Naive thymus-derived CD8-positive, alpha-beta T cell (primary cell): ENCODE measurements at places on chromosomes 7 and 10.

DNA sequence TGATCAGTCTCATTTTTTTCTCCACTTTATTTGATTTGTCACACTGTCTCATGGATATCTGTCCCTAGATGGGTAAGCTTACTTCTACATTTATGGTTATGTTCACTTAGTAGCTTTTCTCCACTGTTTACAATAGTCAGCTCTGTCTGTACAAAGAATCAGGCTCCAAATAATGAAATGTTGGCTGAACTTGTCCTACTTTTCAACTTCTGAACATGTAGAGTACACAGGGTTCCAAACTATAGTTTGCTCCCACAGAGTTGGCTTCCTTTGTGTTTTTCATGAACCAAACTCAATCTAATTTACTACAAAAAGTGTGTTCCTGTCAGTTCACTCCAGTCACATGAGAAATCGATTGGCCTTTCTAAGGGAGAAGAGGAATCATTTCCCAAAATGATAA, 175.0 kb downstream of the CCDC71L start:
- DNase-seq, result no peak

DNA sequence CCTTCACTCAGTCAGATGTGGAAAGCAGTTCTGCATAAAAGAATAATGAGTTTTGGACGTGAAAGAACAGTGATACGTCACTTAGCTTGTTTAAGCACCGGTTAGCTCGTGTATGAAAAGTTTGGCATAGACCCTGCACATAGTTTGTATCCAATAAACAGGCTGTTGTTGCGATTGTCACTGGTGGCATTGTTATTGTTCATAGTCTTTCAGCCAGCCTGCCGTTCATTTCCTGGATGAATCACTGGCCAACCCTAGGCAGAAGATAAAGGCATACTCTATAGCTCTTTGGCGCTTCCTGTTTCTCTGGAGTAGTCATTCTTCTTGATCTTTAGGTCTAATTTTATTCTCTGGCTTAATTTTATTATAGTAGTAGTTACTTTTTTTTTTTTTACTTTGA, 57.8 kb upstream of the ANKRD30A start:
- DNase-seq, result no peak

- DNase-seq, result no peak
Observed at GRCh38 chr7:39410582-39410981, 155.6 kb upstream of the YAE1 start.

DNA sequence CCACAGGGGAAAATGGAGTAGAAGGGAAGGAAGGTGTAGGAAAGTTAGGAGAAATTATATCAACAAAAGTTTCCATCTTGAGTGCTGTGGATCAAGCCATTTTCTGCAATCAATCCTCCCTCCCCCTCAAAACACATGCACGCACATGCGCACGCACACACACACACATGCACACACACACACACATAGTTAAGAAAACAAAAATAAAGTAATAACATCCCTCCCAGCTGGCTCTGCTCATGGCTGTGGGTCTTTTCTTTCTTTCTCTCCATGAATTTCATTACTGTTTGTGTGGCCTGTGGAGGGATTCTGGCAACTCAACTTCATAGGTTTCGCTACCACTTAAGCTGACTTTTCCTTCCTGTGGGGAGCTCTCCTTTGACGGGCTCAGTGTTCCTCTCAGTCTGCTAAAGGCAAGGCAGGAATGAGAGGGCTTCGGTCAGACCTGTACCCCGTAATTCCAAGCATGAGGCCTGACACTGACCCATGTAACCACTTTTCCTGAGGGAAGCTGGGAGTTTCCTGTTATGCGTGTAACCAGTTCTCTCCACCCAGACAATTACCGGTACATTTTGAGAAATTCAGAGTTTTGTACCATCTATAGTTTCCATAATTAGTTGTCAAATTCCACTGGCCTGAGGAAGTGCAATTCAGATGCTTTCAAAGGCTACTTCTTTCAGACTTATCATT, 79.8 kb downstream of the ZNF92 start:
- DNase-seq, result no peak

DNA sequence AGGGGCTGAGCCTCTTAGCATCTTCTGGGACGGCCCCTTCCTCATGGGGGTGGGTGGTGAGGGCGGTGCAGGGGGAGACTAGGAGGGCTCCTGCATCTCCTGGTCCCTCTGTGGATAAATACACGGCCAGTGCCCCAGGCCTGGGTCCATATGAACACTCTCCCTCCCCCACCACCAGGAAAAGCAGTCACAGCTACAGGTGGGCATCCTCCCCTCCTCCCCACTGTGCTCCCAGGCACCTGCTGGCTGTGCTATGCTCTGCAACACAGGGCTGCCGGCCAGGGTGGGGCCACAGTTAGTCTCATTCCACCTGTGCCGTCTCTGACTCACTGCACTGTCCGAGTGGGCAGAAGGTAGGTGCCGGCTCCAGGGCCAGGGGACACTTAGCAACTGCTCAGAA, 87.3 kb upstream of the INSIG1 start:
- no peak for DNase-seq

GRCh38 chr7:101200862-101201599, at the start of gene MOGAT3:
MOGAT3 (minus strand) TSS chr7:101201036; CDS start chr7:101200854, 182 bp downstream.
- DNase-seq, result no peak

- no peak for DNase-seq
Observed at GRCh38 chr10:14742815-14743214, 31.9 kb downstream of the FAM107B start.

DNA sequence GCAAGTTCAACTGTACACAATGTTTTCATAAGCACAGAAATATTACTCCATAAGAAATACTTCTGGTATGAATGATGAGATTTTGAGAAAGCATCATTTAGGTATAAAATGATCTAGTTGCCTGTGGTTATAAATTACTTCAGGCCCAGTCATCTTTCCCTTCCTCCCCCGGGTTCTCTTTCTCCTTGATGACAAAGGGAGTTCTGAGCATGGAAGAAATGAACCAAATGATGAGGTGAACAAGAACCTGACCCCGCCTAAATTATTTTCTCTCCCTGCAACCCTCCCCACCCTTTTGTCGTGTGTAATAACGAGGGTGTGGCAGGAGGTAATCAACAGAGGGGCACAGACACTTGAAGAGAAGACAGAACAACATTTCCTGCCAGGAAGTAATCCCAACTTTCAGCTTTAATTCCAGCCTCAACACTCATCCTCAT, 319.6 kb upstream of the SP8 start:
- DNase-seq, result no peak

- DNase-seq, result no peak
Observed at GRCh38 chr7:133458688-133459087, 205.8 kb downstream of the EXOC4 start.

GRCh38 chr7:29957521-29958310, 31.9 kb downstream of the SCRN1 start:
- no peak for DNase-seq

GRCh38 chr7:44762726-44763522, 14.3 kb downstream of the ZMIZ2 start:
- no peak for DNase-seq

- no peak for DNase-seq
Observed at GRCh38 chr10:113576852-113577251, 24.0 kb downstream of the HABP2 start.

DNA sequence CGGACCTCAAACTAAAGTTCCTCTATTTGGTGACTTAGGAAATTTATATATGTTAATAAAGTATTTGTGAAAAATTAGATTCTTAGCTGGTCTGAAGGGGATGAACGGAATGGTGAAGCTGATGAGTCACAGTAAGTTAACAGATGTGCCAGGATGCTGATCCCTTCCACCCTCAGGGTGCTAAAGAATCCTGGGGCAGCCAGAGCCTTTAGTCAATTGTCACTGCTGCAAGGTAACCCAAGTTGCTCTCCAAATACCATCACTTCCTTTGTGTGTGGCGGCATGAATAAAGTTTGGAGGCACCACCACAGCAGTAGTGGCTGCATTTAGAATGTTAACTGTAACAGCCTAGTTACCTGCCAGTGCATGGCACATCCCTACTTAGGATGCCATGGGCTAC, 222.6 kb upstream of the PPP1R3A start:
- DNase-seq, result no peak

DNA sequence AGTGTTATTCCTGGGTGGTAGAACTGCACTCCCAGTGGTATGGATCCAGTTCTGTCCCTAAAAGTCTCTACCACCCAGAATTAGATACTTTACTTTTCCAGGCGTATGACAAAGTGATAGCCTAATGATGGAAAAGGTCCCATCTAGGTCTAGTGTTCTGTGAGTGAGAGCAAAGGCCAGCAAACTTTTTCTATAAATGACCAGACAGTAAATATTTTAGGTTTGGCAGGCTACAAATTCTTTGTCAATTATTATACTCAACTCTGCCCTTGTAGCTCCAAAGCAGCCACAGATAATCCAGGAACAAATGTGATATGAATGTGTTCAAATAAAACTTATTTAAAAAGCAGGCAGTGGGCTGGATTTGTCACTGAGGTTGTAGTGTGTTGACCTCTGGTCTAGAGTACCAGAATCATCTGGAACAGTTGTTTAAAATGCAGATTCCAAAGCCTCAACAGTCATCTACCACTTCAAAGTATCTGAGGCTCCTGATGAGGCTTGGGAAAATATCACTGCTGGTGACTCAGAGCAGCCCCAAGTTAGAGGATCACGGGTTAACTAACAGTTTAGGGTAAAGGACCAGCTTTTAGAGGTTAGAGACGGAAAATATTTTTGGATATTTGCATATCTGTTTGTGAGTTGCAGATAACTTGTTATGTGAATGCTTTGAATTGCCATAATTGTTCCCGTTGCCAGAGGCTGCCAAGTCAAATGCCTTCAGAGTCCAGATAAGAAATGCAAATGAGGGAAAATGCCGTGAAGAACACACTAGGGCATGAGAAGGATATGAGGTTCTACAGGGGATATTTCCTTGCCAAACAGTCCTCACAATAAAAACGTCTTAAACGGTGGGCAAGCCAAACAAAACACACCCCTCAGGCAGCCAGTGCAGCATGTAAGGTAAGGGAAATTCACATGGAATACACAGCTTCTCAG, 19.4 kb downstream of the NRAP start:
- DNase-seq, result no peak

DNA sequence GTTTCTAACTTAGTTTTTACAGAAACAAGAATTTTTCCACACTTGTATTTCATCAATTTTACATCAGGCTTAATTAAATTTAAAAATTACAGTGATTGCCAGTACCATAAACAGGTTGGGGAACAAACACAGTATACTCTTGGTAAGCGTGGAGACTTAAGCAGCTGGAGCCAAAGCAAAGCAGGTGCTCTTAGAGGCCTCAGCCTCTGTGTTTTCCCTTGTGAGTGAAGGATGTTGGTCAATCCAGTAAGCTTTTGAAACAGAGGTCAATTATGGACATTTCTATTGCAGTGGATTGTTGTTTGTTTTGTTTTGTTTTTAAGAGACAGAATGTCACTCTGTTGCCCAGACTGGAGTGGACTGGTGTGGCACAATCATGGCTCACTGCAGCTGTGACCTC, 100.6 kb upstream of the CELF2 start:
- DNase-seq, result no peak

- DNase-seq, result no peak
Observed at GRCh38 chr7:116497708-116498107, 1.8 kb upstream of the CAV2 start.

GRCh38 chr7:70700941-70701425, 431.0 kb upstream of the GALNT17 start:
- no peak for DNase-seq

DNA sequence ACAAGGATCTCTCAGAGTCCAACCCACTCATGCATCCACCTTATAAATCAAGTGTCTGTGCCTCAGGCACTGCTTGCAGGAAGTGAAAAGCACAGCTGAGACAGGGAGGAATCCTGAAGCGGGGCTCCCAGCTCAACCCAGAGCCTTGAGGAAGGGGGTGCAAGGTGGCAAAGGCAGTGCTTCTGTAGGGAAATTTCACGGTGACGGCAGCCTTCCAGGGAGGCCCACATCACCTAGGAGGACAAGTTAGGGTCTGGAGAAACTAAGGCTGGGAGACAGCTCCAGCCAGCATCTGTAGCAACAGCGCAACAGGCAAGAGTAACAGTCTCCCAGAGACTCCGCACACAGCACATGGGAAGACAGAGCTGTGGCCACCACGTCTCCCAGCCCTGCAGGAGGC, 2.7 kb downstream of the AOC1 start:
- DNase-seq, result no peak

GRCh38 chr10:131424836-131425491, 113.4 kb upstream of the TCERG1L start:
- no peak for DNase-seq

GRCh38 chr7:7564323-7564780, 2.3 kb upstream of the MIOS start:
- DNase-seq, result no peak

- no peak for DNase-seq
Observed at GRCh38 chr7:46754140-46754720, 827.7 kb downstream of the TNS3 start.

- DNase-seq, result no peak
Observed at GRCh38 chr10:97030894-97031293, 154.9 kb downstream of the SLIT1 start.

GRCh38 chr7:94436700-94437099, 42.0 kb downstream of the COL1A2 start:
- no peak for DNase-seq

- DNase-seq, result no peak
Observed at GRCh38 chr10:28327491-28327880, 24.6 kb upstream of the MPP7 start.

DNA sequence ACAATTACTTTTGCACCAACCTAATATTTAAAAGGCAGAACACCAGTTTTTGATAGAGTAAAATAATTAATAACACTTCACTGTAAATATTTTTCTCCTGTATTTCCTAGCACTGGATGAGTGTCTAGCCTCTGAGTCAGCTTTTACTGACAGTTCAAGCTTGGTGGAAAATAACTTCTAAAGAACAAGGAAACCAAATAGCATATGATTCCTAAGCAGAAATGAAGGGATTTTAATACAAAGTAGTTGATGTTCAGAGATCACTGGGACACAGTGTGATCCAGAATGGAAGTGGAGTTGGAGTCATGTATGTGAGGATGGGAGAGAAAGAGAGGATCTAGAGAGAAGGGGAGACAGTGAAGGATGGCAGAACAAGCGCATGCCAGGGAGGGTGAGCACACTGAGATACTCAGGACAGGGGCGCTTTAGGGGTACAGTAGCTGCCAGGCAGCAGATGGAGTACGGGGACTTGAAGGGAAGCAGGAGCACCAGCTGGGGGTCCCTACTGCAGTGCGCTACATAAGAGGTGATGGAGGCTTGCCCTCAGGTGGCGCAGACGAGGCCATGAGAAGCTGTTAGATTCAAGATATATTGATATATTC, 117.9 kb upstream of the KLF6 start:
- no peak for DNase-seq

GRCh38 chr10:44966816-44967509, 7.4 kb downstream of the RASSF4 start:
- no peak for DNase-seq

- DNase-seq, result no peak
Observed at GRCh38 chr10:27052656-27053055, 47.6 kb downstream of the ANKRD26 start.

DNA sequence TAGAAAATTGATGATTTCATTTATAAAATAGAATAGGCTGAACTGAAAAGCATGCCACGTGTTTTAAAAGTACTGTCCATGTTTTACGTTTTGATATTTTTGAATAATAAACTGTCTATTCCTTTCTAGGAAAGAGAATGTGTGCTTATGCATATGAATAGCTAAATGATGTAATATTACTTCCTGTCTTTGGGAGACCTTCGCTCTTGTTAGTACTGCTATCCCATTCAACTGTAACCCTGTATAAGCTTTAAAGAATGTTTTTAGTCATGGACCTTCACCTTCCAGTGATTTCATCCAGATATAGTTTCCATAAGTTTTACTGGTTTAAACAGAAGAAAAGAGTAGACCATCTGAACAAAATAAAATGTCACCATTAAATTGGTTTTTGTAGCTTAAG, 274.4 kb upstream of the SEMA3A start:
- DNase-seq, result no peak

GRCh38 chr7:142459551-142459963, 201.7 kb upstream of the PRSS58 start:
- peak; percentile 25 for DNase-seq

GRCh38 chr7:18689551-18689950, 194.0 kb downstream of the HDAC9 start:
- DNase-seq, result no peak
